Activated naive CD4-positive, alpha-beta T cell treated with Interleukin-2 at 50 U/mL for 16 hours (primary cell): ENCODE measurements at places on chromosomes 13 and 19.
A peak's percentile ranks its signal among the peaks of the same experiment; 100 is the strongest.

GRCh38 chr13:101654883-101655282 is 202.4 kb downstream of the ITGBL1 start:
- no peak for DNase-seq

- no peak for DNase-seq
Observed at GRCh38 chr19:17091758-17092333, 16.3 kb downstream of the MYO9B start.

GRCh38 chr13:40432018-40432978 is 234.1 kb downstream of the FOXO1 start:
- DNase-seq, result no peak

GRCh38 chr13:48252176-48252575 is 19.2 kb downstream of the ITM2B start:
- DNase-seq, result no peak

- DNase-seq, result no peak
Observed at GRCh38 chr19:18029617-18030338, 21.8 kb downstream of the ARRDC2 start.

DNA sequence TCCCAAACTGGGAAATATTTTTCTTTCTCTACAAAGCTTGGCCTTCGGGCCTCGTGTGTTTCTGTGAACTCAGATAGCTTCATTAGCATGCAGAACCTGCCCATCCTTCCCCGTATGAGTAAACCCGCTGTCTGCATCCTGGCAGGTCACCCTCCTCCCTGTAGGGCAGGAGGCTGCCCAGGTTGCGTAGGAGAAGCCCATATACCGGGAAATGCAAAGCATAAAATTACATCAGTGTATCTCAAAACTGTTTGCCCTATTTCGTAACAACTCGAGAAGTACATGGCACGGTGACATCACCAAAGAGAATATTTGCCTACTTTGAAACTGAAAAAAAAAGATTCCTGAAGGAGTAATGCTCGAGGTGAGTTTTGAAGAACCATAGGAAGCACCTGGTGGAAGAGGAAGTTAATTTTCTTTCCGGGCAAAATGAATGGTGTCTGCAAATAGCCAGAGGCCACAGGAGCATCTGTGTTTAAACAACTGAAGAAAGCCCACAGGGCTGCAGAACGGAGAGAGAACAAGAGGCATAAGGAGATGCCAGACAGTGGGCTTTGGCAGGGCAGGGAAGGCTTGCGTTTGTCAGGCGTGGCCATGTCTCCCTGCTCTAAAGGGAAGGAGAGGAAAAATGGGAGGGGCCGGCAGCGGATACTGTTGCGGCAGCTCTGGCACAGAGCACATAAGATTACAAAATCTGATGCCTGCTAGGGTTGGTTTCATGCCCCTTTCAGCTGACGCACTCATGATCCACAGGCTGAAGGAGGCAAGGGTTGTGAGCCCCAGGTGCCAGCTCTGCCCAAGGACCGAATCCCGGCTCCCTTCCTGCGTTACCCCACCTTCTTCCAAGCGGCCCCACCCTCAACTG is 81.4 kb downstream of the IRS2 start:
- DNase-seq, result no peak

GRCh38 chr19:19774354-19775033 is 41.6 kb upstream of the ZNF14 start:
- no peak for DNase-seq

- DNase-seq, result no peak
Observed at GRCh38 chr13:23956106-23956505, 58.8 kb upstream of the C1QTNF9B start.

DNA sequence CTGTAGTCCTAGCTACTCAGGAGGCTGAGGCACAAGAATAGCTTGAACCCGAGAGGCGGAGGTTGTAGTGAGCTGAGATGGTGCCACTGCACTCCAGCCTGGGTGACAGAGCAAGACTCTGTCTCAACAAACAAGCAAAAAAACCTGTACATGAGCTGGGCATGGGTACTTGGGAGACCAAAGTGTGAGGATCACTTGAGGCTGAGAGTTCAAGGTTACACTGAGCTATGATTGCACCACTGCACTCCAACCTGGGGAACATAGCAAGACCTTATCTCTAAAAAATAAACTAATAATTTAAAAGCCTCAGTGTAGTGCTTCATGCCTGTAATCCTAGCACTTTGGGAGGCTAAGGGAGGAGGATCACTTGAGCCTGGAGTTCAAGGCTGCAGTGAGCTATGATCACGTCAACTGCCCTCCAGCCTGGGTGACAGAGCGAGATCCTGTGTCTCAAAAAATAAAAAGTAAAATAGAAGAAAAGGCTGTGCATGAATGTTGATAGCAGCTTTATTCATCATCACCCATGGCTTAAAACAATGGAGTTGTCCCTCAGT is 12.3 kb upstream of the DOCK6 start:
- no peak for DNase-seq

- DNase-seq, result peak; percentile 20
Observed at GRCh38 chr13:77184455-77184854, 142.4 kb downstream of the MYCBP2 start.

GRCh38 chr13:21526707-21527540 is 67.8 kb upstream of the ZDHHC20 start:
- no peak for DNase-seq
